A375 (cell line): ENCODE measurements at places on chromosomes 7 and 10. TPM values are rescaled to one million over a fixed set of nuclear protein-coding genes. Genes with fewer than 3 reads are reported as not detected.

MCM10 gene
- 26.8 and 36.0 TPM in 2 replicates for total RNA-seq

PIK3AP1 gene
- total RNA-seq = 2.0 and 2.9 TPM in 2 replicates

STN1 gene
- 41.6 and 52.5 TPM in 2 replicates for total RNA-seq

KAT6B gene
- total RNA-seq = 10.3 and 17.0 TPM in 2 replicates

TAS2R5 gene
- total RNA-seq = not detected in 2 replicates

CHN2 gene
- 0.79 and 5.9 TPM in 2 replicates for total RNA-seq

GALNT17 gene
- total RNA-seq = 0.08 TPM in 1 of 2 replicates, not detected in the other

DTX2 gene
- 12.4 and 19.7 TPM in 2 replicates for total RNA-seq

LEP gene
- not detected in 2 replicates for total RNA-seq

ARPC1B gene
- total RNA-seq = 371 and 418 TPM in 2 replicates

IQUB gene
- total RNA-seq = not detected in 2 replicates

TMEM196 gene
- total RNA-seq = not detected in 2 replicates

OR13A1 gene
- total RNA-seq = not detected in 2 replicates

SH2D4B gene
- total RNA-seq = 0.03 and 0.30 TPM in 2 replicates

LIPF gene
- total RNA-seq = not detected in 2 replicates

CALU gene
- 207 and 249 TPM in 2 replicates for total RNA-seq

ZC3HAV1 gene
- 22.4 and 26.5 TPM in 2 replicates for total RNA-seq

NODAL gene
- total RNA-seq = not detected in 2 replicates

FOXP2 gene
- 0.93 and 1.2 TPM in 2 replicates for total RNA-seq

GPRIN2 gene
- total RNA-seq = not detected in 2 replicates

ADRA2A gene
- 0.21 TPM in 1 of 2 replicates, not detected in the other for total RNA-seq

TWIST1 gene
- total RNA-seq = 20.5 and 29.9 TPM in 2 replicates

HMX2 gene
- total RNA-seq = not detected in 2 replicates

CHST3 gene
- 17.9 and 18.5 TPM in 2 replicates for total RNA-seq

TMEM236 gene
- not detected in 2 replicates for total RNA-seq

C10orf53 gene
- not detected in 2 replicates for total RNA-seq

UCMA gene
- not detected in 2 replicates for total RNA-seq

MYH16 gene
- total RNA-seq = 0.87 and 1.7 TPM in 2 replicates

ARHGAP22 gene
- 3.7 and 4.2 TPM in 2 replicates for total RNA-seq

TMEM273 gene
- total RNA-seq = not detected in 2 replicates

USP54 gene
- total RNA-seq = 7.3 and 8.1 TPM in 2 replicates

PLEKHS1 gene
- total RNA-seq = 0.04 and 0.42 TPM in 2 replicates
